ENCODE measurements at places on chromosomes 5 and 9.

- no peak for DNase-seq
These were observed 24.3 kb downstream of the ISOC1 start for GRCh38 chr5:129118826-129119225.

DNA sequence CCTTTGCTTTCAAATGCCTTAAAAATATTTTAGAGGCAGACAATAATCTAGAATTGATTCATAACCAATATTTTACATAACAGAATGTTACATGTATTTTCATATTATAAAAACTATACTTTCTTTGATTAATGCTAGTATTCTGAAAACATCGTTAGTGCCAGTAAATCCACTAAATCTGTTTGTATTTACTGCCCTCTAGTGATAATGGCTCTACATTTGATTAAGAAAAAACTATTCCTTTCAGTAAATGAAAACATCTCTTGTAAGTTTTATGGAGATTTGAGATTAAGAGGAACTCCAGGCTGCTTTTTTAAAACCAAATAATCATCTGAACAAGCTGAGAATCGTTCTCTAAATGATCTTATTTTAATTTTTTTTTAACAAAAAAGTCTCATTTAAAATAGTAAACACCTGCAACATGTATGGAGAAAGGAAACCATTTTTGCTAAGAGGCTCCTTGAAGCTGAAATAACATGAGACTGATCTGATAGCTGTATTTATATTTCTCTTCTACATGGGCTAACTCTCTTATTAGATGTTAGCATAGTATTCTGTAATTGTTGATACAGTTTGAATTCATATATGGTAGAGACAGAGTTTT lies 424.7 kb downstream of the RAB3C start:
- no peak for DNase-seq

DNA sequence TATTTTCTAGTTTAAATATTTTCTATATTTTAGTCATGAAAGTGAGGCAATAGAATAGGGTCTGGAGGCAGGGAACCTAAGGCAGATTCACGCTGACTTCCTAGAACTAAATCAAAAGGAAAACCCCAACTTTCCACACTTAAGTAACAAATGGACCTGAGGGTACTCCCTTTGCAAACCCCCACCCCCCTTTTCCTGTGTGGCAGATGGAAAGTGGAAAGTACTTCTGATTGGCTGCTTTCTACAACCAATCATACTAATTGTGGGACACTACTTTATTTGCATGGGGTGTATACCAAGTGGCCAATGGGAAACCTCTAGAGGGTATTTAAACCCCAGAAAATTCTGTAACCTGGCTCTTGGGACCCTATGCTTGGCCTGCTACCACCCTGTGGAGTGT lies 4.8 kb upstream of the CENPH start:
- no peak for DNase-seq

DNA sequence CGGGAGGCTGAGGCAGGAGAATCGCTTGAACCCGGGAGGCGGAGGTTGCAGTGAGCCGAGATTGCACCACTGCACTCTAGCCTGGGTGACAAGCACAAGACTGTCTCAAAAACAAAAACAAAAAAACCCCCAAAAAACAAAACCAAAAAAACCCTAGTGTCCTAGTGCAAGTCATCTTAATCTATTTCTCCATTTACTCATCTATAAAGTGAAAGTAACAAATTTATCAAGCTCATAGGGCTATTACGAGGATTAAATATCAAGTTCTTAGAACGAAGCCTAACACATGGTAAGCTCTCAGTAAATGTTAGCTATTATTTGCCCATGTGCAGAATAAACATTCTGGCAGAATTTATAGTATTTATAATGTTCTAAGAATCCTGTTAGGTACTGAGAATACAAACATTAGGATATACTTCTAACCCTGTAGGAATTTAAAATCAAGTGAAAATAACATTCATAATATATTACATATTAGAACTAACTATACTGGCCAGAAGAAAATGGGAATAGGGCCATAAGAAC lies 45.0 kb downstream of the GOLPH3 start:
- no peak for DNase-seq

GRCh38 chr5:65213921-65214525 lies 267.7 kb downstream of the ADAMTS6 start:
- DNase-seq: no peak

DNA sequence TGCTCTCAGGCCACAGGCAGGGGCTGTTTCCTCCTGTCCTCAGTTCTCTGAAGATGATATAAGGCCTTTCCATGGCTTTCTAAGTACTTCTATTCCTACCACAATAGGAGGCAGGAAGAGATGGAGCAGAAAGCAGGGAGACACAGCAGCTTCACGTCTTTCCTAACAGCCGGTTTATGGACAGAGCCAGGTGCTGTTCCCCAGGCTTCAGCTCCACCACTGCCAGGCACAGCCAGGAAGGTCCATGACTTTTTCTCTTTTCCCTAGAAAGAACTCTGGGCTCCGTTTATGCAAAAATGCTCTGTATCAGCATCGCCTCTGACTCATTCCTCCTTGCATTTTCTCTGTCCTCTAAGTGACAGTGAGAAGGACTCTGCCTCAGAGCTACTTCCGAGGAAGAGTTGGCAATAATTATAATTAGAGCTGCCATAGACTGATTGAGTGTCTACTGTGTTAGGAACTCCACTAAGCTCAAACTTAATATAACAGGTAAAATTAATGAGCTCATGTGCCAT lies 478.5 kb downstream of the RASEF start:
- DNase-seq: no peak

DNA sequence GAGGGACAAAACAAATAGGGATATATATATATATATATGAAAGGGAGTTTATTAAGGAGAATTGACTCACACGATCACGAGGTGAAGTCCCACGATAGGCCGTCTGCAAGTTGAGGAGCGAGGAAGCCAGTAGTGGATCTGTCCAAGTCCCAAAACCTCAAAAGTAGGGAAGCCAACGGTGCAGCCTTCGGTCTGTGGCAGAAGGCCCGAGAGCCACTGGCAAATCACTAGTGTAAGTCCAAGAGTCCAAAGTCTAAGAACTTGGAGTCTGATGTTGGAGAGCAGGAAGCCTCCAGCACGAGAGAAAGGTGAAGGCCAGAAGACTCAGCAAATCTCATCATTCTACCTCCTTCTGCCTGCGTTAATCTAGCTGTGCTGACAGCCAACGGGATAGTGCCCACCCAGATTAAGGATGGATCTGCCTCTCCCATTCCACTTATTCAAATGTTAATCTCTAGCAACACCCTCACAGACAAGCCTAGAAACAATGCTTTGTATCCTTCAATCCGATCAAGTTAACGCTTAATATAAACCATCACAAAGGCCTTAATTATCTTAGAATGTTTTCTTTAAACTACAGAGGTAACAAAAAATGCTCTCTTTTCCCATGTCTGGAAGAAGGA lies 23.8 kb upstream of the DAB2 start:
- DNase-seq: no peak

GRCh38 chr9:98007251-98007928 lies 24.2 kb downstream of the ANP32B start:
- DNase-seq: no peak

Measured in stimulated activated CD8-positive, alpha-beta memory T cell treated with anti-CD3 and anti-CD28 coated beads, Interleukin-12 subunit alpha, Interleukin-12 subunit beta, amount 100 ng/mL, for 1 hour (primary cell).